ENCODE measurements at places on chromosomes 4 and X. TPM values are rescaled to one million over a fixed set of nuclear protein-coding genes. Genes with fewer than 3 reads are reported as not detected.

The NDP gene
- total RNA-seq: 0.53 TPM

The AMELX gene
- not detected for total RNA-seq

The RHOH gene
- total RNA-seq: 117 TPM

The IL1RAPL1 gene
- not detected for total RNA-seq

The PRKG2 gene
- not detected for total RNA-seq

The DDX53 gene
- total RNA-seq: not detected

The NAT8L gene
- not detected for total RNA-seq

The IQSEC2 gene
- 0.56 TPM for total RNA-seq

The IL21 gene
- total RNA-seq: 5.0 TPM

The CTPS2 gene
- 2.0 TPM for total RNA-seq

The TMEM144 gene
- total RNA-seq: 0.69 TPM

The ZCCHC4 gene
- total RNA-seq: 12.7 TPM
